ENCODE measurements at places on chromosomes 16 and 17.
A peak's percentile ranks its signal among the peaks of the same experiment; 100 is the strongest.

GRCh38 chr17:61813211-61813610, 50.1 kb downstream of the BRIP1 start:
- no peak for DNase-seq

- DNase-seq: no peak
These were observed 63.8 kb upstream of the CHMP6 start for GRCh38 chr17:80927791-80928216.

GRCh38 chr17:75722076-75722475, 817 bp downstream of the ITGB4 start:
- peak; percentile 50 for DNase-seq

DNA sequence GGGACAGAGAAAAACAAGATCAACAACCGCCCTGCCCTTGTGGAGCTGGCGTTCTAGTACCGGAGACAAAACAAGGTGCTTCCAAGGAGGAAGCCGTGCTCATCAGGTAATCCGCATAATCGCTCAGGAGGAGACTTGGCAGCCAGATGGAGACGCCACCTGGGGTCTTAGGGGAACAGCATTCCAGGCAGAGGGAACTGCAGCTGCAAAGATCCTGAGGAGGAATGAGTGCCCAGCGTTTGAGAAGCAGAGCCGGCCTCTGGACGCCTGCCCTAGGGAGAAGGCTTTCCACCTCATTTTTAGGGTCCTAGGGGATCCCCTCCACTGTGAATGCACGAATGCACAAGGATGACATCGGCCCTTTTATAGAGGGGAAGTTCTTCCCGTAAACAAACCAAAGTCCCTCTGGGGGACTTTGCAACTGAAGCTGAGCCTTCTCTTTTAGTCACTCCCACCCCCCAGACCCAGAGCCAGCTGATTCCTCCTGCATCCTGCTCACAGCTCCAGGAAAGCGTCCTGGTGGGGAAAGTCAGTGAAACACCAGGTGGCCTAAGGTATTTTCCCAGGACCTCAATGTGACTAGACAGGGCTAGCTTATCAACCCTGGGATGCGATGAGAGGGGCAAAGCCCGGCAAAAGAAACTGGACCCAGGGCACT, 13.2 kb upstream of the MPRIP start:
- DNase-seq: no peak

- no peak for DNase-seq
These were observed 45.9 kb downstream of the MAPT start for GRCh38 chr17:45940293-45940692.

GRCh38 chr16:78955206-78955605, 645.3 kb downstream of the MAF start:
- no peak for DNase-seq

DNA sequence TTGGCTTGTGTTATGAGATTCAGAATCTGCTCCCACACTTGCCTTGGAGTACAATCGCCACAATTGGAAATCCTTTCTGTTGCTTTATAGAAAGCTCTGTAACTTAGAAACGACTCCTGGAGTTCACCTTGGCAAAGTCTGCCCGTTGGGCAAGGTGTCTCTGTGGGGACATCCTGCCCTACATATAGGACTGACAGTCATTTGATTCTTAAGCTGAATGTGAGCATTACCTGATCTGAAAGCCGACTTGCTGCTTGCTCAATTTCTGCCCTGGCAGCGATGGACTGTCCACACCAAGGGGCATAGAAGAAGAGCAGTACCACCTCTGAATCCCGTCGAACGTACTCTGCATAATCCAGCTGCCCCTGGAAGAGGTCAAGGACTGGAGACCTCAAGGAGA, 6.9 kb downstream of the TXNDC11 start:
- DNase-seq: no peak

DNA sequence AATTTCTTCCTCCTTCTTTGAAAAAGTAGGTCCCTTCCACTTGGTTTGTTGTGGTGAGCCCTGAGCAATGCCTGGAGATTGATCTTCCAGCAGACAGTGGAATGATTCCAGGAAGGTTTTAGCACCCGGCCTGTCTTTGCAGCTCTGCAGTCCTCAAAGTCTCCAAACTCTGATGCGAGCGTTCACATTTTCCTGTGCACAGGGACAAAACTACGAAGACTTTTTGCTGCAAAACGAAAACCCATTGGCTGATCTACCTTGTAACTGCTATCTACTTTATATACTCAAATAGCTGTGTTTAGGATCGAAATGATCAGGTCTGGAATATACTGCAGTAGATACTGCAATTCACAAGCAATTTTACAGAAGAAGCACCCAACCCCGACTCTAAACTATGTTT, 21.7 kb downstream of the G6PC1 start:
- DNase-seq: no peak

DNA sequence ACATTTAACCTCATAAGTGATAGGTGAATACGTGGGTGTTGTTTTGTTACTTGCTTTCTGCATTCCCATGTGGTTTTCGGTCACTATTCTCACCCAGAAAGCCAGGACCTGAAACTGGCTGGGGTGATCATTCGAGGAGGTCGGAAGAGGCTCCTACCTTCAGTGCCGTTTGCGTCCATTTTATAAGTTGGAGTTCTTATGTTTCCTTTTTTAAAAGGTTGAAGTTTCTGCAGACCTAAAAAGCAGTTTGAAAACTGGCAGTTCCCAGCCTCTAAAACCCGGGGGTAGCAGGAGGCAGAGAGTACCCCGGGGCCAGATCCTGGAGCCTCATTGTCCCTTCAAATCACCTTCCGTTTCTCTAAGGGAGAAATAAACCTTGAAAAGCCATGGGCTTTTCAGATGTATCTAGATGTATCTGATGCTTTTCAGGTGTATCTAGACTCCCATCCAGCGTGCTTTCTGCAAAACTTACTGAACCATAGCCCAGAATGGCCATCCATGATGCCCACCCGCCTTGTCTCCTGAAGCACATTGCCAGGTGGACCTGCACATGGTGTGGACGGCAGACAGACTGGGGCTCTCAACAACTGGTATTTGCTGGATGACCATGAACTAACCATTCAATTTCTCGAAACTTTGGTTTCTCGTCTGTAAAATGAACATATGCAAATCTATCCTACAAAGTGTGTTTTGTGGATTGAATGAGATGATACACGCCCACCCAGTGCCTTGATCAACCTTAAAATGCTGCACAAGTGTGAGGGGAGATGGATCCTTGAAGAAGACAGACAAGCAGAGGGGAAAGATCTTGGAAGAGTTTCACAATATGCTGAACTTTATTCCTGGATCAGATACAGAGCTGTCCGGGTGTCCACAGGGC, 1.3 kb downstream of the NLRC5 start:
- DNase-seq: no peak

DNA sequence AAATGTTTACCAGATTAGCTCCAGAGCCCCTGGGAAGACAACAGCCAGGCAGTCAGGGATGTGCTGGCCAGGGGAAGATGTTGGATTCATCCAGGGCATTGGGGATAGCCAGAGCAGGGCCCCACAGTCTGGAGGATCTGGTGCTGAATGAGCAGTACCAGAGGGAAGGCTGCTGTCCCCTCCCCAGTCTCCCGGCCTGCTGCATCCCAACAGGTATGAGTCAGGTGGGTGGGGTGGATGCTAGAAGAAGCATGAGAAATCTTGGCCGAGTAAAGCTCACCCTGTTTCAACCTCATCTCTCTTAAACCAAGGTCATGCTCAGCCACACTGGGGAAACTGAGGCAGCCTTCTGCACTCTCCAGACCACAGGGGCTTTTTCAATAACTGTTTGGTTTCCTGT, 71.9 kb upstream of the SEC14L1 start:
- peak; percentile 81 for DNase-seq

- no peak for DNase-seq
These were observed 30.5 kb downstream of the DUSP14 start for GRCh38 chr17:37520174-37520573.

GRCh38 chr16:66695935-66696668, 441 bp downstream of the CMTM4 start:
- peak; percentile 35 for DNase-seq
